ENCODE measurements at places on chromosomes 12 and 14.

DNA sequence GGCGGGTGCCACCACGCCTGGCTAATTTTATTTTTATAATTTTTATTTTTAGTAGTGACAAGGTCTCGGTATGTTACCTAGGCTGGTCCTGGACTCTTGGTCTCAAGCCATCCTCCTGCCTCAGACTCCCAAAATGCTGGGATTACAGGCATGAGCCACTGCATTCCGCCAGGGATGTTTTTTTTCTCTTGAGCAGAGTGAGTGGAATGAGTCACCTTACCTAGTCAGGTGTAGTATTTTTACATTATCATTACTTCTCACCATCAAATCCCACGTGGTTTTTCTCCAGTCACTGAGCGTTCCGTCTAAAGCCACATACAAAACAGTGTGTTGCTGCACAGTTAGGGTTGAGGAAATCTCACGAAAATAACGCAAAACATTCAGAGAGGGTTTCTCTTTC, 870 bp upstream of the TBPL2 start:
- no peak for DNase-seq

DNA sequence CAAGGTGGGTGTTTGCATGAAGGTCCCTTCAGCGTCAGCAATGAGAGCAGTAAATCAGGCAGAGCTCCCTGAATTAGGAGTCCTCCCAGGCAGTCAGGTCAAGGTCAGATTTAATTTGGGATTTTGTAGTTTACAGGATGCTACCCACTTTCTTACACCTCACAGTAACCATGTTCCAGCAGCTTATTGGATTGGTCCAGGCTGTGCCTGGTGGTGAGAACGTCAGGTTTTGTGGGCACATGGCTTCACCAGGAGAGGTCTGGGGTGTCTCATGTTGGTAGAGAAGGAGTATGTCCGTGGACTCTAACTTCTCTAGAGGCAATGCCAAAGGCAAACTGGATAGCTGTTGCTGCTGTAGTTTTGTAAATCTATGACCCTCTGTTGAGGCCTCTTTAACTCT, 158.3 kb downstream of the CACNA1C start:
- no peak for DNase-seq

DNA sequence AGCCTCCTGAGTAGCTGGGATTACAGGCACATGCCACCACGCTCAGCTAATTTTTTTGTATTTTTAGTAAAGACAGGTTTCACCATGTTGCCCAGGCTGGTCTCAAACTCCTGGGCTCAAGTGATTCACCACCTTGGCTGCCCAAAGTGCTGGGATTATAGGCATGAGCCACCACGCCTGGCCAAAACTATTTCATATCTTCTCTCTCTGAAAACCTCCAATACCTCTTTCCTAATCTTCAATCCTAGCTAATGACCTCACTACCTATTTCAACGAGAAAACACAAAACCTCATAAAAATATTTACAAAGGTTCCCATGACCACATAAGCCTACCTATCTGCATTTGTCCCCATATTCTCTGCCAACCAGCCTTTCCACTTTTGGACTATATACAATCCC, 32.3 kb upstream of the ANKS1B start:
- no peak for DNase-seq

GRCh38 chr14:99726538-99727095, 42.5 kb downstream of the CYP46A1 start:
- no peak for DNase-seq

DNA sequence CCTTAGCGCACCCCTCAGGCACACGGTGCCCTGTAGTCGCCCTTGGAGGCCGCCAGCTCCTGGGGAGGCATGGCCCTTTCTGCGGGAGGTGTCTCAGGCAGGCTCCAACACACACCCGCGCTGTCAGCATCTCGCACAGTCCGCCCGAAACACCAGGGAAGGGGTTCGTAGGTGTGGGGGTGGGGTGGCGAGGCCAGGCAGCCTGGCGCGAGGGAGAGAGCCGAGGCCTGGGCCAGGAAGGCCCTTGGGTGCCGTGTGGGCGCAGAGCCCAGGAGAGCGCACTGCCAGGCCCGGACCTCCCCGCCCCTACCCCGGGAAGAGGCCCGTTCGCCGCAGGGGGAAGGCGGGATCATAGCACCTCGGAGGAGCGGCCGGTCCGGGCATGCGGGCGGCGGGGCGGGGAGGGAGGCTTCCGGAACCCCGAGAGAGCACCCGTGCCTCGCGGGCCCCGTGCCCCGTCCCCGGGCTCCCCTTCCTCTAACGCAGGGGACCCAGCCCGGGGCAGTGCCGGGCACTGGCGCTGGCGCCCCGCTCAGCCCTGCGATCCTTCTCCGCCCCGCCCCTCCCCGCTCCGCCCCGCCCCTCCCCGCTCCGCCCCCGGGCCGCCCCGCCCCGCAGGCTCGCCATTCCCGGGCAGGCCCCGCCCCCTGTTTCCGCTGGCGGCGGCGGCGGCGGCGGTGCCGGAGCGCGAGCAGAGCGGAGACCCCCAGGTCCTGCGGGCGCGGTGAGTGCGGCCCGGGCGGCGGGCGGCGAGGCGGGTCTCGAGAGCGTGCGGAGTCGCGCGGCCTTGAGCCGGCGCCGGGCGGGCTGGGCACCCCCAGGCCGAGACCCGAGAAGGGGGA, at the start of gene TSPAN9:
Gene TSPAN9, plus strand, starts transcription at position 650 of the 842 bp plus-strand sequence. CDS start 123,815 bp downstream, outside the sequence.
- DNase-seq, result peak; percentile 79

- peak; percentile 40 for DNase-seq
Observed at GRCh38 chr14:69665631-69666030, 54.2 kb downstream of the SUSD6 start.

DNA sequence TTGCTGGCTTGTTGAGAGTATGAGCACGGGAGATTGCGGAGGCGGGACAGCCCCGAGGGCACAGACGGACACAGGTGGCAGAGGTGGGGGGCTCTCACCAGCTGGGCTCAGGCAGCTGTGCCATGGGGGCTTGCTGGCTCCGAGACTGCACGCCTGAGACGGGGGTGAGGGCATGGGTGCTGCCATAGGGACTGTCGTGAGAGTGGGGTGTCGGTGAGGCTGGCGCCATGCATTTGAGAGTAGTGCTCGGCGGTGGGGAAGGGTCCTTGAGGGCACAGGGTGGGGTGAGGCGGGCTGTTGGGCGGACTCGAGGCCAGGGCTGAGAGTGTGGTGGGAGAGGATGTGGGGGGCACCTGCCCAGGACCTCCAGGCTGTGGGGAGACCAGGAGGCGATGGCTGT, 40.7 kb upstream of the TEX22 start:
- DNase-seq, result no peak

DNA sequence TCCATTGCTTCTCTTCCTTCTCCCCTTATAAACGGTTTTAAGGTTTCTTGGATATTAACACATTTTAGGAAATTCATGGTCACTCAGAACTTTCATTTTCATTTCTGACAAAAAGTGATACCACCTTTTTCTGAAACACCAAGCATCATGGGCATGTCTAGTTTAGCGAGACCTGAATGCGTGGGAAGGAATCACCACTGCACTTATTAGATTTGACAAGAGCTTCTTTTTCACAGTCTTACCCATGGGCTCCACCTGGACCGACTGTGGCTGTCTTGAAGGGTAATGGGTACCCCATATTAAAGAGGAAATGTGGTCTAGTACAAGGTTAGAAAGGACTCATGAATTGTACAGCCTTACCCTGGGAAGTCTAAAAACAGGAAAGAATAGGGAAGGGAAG, 95.4 kb downstream of the KCNK10 start:
- DNase-seq, result no peak

- no peak for DNase-seq
Observed at GRCh38 chr14:97155814-97156213, 358.6 kb downstream of the VRK1 start.

DNA sequence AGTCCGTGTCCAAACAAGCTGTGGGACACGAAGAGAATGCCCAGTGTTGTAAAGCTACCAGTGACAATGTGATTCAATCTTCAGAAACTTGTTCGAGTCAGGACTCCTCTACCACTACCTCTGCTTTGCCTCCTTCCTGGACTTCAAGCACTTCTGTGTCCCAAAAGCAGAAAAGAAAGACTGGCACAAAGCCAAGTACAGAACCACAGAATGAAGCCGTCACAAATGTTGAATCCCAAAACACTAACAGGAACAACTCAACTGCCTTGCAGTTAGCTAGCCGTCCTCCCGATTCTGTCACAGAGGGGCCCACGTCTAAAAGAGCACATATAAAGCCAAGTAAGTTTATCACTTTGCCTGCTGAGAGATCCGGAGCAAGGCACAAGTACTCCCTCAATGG, 284.9 kb downstream of the LRFN5 start:
- peak; percentile 13 for DNase-seq

GRCh38 chr14:95495538-95496025, 20.9 kb downstream of the SYNE3 start:
- peak; percentile 60 for DNase-seq

- DNase-seq, result peak; percentile 63
Observed at GRCh38 chr12:114476159-114476558, 70.2 kb upstream of the TBX5 start.

- peak; percentile 98 for DNase-seq
Observed at GRCh38 chr12:13197526-13198143, 1.1 kb downstream of the EMP1 start.

DNA sequence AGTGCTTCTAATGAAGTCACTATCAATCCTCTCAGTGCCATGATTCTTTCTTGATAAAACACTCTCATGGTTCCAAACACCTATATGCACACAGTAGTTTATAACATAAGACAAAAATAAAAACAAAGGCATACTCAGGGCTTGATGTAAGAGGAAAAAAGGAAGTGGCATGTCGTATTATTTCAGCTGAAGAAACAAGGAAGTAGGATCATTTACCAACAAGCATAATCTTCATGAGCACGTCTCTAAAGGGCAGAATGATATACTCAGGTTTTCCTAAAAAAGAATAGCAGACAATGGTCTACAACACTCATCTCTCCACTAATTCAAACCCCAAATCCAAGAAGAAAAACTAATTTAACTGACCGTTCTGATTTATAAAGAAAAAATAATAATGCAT, 33.9 kb downstream of the NUMB start:
- peak; percentile 22 for DNase-seq

DNA sequence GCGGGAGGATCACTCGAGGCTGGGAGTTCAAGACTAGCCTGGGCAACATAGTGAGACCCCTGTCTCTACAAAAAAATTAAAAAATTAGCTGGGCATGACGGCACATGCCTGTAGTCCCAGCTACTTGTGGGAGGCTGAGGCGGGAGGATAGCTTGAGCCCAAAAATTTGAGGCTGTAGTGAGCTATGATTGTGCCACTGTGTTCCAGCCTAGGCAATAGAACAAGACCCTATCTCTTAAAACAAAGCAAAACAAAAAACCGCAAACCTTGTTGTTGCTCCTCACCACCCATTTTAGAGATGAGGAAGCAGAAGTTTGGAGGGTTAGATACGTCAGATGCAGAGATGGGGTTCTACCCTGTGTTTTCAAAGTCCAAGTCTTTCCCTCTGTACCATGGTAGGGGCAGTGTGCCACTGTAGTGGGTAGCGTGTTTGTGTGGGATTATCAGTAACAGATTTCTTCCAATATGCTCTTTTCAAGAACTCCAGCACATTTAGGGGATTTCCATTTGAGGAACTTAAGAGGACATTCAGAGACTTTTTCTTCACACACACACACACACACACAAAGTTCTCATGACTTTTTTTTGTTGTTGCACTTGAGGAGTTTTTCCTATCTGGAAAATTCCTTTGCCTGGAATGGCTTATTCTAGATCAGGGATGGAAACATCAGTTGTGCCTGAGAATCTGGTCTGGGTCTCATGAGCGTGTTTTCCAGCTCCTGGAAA, 186.5 kb downstream of the CHST11 start:
- peak; percentile 28 for DNase-seq

GRCh38 chr14:52741865-52742264, 11.9 kb downstream of the STYX start:
- DNase-seq, result no peak

- no peak for DNase-seq
Observed at GRCh38 chr12:12874029-12874428, 17.3 kb upstream of the GPRC5A start.

DNA sequence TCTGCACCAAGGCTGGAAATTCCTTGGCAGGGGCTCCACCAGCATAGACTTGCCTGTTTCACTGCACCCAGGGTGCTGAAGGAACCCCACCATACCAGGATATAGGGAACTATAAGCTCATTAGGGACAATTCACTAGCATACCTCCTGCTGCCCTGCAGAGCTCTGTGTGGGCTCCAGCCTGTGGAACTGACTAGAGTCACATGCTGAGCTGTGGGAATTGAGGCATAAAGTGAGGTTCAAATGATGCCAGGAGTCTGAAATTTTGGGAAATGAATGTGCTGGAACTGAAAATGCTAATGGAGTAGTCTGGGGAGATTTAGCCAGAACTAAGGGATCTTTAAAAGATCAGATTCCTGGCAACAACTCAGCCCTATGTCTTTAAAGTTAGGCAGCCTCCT, 7.3 kb upstream of the EMP1 start:
- peak; percentile 79 for DNase-seq

- DNase-seq, result no peak
Observed at GRCh38 chr14:68060198-68060597, 240.6 kb downstream of the RAD51B start.

DNA sequence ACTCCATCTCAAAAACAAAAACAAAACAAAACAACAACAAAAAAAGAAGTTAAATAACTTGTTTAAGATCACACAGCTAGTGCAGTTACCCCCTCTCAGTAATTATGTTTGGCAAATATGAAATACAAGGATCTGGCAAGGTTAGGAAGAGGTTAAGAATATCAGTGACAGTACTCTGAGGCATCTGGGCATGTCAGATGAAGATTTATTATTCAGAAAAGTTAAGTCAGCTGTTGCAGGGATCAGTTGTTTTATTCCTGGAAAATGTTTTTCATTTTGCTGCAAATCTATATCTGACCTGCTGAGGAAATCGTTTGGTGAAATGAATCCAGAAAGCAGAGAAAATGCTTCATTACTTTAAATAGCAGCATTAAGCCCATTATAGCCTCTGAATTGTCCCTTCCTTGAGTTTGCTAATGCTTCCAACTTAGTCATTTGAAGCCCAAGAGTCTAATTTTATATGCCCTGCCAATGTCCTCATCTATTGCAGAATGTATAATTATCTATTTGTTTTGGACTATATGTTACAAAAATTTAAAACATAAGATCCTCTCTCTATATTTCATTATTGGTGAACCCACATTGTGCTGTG, 8.1 kb downstream of the GPX2 start:
- peak; percentile 37 for DNase-seq

DNA sequence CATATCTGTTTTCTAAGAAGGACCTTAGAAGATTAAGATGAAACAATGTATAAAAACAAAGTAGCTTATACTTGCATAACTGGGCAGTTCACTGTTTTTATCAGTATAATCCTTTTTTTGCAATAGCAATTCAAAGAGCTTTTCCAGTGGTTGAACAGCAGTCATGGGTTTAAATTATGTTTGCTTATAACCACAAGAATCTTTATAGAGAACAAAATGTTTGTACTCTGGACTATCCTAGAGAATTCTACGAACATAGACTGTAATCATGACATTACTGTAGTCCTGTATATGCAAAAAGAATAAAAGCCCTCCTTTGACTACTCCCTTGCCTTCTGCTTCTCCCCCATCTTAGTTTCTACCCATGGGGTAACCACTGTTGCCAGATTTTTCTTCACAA, 5.7 kb downstream of the FAM177A1 start:
- no peak for DNase-seq

GRCh38 chr12:72684491-72684890, 412.3 kb downstream of the TRHDE start:
- no peak for DNase-seq
